Activated CD8-positive, alpha-beta memory T cell treated with anti-CD3 and anti-CD28 coated beads for 1 hour (primary cell): ENCODE measurements at places on chromosomes 5 and 9.

DNA sequence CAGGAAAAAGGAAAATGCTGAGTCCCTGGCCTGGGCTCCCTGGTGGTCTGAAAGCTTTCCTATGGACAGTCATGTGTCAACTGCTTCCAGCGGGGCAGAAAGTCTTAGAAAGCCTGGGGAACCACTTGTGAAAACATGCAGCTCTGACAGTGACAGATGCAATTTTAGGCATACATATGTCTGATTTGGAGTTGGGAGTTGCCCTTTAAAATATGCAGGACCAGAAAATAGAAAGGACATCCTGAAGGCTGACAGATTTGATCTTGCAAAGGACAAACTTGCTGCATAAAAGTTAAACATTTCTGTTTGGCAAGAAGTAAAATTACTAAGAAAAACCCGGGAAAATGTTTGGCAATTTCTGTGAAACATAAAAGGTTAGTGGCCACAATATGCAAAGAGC is 23.8 kb downstream of the GADD45G start:
- no peak for DNase-seq

DNA sequence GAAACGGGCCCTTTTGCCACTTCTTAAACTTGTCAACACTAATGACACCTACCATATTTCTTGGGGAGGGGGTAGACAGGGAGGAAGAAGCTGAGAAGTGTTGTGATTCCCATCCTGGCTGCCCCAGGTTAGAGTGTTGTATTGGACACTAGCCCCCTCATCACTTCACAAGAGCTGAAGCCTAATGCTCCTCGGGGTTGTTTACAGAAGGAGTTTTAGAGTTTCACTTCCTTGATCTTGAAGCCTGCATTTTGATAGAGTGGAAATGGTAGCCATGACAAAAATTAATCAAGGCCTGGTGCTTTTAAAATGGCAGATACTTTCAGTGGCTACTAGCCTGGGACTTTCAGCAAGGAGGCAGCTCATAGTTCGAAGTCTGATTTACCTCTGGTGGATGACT is 11.0 kb upstream of the FAM120AOS start:
- no peak for DNase-seq

GRCh38 chr5:96745844-96746531 is 61.8 kb downstream of the ERAP1 start:
- DNase-seq = no peak

GRCh38 chr9:95623640-95624039 is 106.9 kb upstream of the PTCH1 start:
- no peak for DNase-seq

GRCh38 chr5:16037121-16037845 is 142.3 kb downstream of the MARCHF11 start:
- DNase-seq = no peak

DNA sequence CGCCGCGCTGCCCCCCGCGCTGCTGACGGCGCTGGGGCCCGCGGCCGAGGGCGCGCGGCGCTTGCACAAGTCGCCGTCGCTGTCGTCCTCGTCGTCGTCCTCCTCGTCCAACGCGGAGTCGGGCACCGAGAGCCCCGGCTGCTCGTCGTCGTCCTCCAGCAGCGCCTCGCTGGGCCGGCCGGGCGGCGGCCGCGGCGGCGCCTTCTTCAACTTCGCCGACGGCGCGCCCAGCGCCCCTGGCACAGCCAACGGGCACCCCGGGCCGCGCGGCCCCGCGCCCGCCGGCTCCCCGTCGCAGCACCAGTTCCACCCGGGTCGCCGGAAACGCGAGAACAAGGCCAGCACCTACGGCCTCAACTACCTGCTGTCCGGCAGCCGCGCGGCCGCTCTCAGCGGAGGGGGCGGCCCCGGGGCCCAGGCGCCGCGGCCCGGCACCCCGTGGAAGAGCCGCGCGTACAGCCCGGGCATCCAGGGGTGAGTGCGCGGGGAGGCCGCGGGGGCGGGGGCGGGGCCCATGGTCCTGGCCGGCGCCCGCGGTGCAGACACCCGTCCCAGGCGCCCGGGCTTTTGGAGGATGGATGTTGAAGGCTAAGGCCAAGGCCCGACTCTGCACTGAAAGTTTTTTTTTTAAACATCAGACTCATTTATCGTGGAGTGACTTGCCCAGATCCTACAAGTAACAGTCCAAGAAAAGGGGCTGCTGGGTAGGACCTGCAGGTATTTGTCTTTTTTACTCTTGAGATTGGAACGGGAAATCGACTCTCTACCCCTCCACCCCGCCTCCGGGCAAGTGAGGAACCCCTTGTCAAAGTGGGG is 1.2 kb downstream of the TENT4A start:
- peak; percentile 14 for DNase-seq

DNA sequence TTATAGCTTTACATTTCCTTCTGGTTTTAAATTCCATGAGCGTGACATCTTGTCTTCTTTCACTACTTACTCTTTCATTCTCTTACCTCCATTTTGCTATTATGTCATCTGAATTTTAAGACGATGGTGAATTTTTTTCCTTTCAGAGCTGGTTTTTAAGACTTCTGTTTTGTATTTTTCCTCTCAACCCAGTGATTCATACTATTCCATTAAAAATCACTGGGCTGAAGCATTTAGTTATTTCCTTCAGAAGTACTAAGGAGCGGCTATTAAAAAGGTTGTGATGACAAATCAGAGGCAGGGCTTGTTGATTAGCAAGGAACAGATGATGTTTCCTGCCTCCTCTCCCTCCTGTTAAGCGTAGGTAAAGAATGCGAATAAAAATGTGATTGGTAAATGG is 16.5 kb downstream of the AGXT2 start:
- DNase-seq = no peak

GRCh38 chr5:149588936-149589335 is 7.6 kb downstream of the ARHGEF37 start:
- DNase-seq = no peak

DNA sequence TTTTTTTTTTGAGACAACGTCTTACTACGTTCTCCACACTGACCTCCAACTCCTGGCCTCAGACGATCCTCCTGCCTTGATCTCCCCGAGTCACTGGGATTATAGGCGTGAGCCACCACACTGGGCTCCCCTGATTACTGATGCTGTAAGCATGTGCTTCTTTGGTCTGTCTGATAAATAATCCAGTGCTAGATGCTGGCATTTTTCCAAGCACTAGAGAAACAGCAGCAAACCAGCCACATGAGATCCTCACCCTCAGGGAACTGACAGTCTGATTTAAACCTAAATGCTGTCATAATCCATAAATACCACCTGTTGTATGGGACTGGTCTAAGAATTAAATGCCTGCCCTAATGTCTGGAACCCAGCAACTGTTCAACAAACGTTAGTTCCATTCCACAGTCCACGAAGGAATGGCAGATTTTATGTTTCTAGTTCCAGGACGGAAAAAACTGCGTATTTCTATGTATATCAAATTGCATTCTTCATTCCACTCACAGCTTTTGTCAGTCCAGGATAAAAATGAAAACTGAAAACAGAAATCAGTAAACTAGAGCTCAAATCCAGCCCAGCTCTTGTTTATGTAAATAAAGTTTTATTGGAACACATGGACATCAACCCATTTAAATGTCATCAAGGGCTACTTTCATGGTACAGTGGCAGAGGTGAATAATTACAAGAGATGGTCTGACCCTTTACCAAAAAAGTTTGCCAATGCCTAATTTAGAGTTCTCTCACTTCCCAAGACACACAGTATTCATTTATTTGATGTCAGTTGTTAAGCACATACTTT is 20.1 kb downstream of the SLC35D2 start:
- no peak for DNase-seq

- no peak for DNase-seq
These were observed 36.3 kb upstream of the STX17 start for GRCh38 chr9:99870126-99870525.

- no peak for DNase-seq
These were observed 157.0 kb downstream of the RGS3 start for GRCh38 chr9:113620377-113621161.

GRCh38 chr5:176887252-176887849 is 11.8 kb downstream of the HK3 start:
- no peak for DNase-seq

DNA sequence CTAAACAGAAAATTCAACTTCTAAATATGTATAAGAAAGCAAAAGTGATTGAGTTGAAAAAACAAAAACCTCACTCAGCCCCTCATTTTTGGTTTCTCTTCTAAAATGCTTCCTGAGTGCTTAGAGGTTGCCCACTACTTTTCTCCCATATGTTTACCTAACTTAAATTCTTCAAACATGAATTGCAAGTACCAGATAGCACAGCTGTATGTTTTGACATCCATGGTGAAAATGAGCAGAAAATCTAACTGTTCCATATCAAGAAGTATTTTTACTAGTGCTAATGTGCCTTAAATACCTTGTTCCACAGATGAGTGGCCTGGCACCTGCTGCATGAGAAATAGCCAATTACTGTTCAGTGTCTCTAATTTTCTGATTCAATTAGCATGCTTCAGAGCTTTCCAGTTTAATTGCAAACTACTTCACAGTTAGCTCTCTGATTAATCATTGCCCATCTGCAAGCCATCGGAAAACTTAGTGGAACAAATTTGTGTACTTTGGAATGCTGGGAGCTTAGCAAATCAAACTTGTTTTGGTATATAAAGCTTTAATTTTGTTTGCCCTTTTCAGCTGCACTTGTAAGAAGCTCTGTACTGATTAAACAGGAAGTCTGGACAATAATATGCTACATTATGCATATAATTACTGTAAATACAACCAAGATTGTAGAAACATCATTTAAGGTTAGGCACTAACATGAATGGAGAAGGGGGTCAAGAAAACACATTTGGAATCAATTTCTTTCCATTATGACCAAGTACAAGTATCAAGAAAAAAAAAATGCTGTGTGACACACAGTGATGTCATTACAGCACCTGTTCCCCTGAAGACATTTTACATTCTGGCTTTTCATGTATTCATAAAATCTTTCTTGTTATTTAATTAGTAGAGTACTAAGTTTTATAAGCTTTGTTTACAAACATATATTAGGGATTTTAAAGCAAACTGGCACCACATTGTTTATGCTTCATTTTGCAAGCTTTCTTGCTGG is 65.6 kb downstream of the POU5F2 start:
- DNase-seq = no peak

DNA sequence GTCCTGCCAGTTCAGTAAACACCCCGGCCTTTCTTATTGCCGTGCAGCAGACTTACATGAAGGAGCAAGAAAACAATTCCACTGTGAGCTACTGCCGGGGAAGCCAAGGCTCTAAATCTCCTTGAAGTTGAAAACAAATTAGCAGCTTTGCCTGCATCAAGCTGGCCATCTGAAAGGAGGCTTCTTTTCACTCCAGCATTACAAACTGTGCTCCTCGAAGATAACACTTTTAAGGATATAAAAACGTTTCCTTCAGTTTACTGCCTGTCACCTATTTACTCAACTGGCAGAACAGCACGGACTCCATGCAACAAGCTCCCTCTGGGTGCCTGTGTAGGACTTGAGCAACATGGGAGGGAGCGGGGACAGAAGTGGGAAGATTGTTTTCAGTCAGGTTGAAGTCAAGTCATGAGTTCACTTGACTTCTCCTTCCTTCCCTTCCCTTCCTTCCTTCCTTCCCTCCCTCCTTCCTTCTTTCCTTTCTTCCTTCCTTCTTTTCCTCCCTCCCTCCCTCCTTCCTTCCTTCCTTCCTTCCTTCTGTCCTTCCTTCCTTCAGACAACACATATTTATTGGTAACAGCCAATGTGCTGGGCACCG is 67.4 kb downstream of the ZNF608 start:
- no peak for DNase-seq

- DNase-seq = no peak
These were observed 1.7 kb upstream of the SYNPO start for GRCh38 chr5:150638488-150639376.

GRCh38 chr5:137101544-137101943 is 397.6 kb downstream of the SPOCK1 start:
- DNase-seq = no peak

DNA sequence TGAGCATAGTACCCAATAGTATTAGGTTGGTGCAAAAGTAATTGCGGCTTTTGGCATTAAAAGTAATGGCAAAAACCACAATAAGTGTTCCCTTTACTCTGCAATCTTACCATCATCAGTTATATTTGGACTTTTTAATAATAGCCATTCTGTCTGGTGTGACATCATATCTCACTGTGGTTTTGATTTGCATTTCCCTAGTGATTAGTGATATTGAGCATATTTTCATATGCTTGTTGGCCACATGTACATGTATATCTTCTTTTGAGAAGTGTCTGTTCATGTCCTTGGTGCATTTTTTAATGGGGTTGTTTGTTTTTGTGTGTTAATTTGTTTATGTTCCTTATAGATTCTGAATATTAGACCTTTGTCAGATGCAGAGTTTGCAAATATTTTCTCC is 289.9 kb downstream of the FAM170A start:
- DNase-seq = no peak

DNA sequence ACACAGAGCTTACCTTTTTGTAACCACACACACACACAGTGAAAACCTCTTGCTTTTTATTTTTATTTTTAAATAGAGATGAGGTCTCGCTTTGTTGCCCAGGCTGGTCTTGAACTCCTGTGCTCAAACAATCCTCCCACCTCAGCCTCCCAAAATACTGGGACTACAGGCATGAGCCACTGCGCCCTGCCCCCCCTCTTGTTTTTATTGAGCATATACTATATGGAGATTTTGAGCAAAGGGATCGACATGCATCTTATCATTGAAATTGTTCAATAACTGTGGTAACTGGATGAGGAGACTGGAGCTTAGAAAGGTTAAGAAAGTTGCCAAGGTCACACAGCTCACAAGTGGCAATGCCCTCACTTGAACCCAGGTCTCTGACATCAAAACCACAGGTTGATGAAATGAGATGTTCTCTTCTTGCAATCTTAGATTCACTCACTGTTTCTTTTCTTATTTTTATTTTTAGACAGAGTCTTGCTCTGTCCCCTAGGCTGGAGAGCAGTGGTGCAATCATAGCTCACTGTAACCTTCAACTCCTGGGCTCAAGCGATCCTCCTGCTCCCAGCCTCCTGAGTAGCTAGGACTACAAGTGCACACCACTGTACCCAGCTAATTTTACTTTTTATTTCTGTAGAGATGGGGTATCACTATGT is 26.8 kb upstream of the STXBP1 start:
- DNase-seq = no peak

- no peak for DNase-seq
These were observed 29.8 kb downstream of the ALDH1A1 start for GRCh38 chr9:72923077-72923476.

- no peak for DNase-seq
These were observed 76.5 kb downstream of the KCTD16 start for GRCh38 chr5:144247131-144247530.

DNA sequence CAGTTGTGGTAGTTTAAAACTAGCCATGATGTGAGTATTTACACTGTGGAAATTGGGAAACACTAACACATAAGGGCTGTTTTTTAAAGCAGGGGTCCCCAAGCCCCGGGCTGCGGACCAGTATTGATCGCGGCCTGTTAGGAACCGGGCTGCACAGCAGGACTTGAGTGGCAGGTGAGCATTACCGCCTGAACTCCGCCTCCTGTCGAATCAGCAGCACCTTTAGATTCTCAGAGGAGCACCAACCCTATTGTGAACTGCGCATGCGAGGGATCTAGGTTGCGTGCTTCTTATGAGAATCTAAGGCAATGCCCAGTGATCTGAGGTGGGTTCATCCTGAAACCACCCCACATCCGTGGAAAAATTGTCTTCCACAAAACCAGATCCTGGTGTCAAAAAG is 127.8 kb downstream of the PCSK5 start:
- DNase-seq = no peak

- DNase-seq = no peak
These were observed 80.5 kb upstream of the TTC23L start for GRCh38 chr5:34758514-34758913.
